ENCODE measurements at places on chromosomes 11 and 22.

DNA sequence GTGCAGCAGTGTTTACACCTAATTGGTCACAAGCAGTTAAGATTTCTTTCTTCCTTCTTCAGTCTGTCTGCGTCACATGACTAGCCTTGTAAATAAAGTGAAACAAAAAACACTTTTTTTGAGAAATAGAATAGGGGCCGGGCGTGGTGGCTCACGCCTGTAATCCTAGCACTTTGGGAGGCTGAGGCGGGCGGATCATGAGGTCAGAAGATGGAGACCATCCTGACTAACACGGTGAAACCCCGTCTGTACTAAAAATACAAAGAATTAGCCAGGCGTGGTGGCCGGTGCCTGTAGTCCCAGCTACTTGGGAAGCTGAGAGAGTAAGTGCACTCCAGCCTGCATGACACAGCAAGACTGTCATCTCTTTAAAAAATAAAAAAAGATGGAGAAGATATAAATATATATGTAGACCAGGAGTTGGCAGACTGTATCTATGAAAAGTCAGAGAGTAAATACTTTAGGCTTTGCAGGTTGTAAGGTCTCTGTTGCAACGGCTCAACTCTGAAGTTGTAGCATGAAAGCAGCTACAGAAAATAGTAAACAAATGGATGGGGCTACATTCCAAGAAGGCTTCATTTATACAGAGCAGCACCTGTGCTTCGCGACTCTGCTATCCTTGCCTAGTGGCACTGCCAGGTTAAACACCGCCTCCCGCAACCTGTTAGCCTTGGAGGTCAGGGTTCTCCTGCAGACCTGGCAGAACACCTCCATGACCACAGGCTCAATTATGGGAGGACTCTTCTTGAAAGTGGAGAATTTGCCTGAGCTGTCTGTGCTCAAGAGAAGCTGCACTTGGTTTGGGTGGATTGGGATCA, 55.9 kb downstream of the PPP6R2 start:
- no peak for DNase-seq

DNA sequence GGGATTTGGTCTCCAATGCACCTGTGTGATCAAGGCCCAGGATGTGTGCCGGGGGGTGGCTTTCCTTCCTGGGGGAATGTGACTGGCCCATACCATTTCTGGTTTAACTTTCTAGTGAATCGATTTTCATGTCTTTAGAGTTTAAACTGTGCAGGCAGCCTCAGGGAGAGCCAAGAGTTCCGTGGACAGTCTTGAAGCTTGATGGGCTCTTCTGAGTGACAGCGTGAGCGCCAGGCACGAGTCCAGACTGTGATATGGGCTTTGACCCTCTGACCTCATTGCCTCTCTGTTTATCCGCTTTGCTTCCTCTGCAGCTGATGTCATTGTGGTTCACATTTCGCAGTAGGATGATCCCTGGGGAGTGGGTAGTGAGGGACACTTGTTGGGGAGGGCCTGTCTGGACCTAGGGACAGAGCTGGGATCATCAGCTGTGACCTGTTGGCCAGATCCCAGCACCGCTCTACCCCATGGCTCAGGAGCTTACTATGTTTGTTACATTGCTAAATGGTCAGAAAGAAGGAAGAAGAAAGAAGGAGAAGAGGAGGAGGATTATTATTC, 80.6 kb upstream of the CLDN5 start:
- no peak for DNase-seq

DNA sequence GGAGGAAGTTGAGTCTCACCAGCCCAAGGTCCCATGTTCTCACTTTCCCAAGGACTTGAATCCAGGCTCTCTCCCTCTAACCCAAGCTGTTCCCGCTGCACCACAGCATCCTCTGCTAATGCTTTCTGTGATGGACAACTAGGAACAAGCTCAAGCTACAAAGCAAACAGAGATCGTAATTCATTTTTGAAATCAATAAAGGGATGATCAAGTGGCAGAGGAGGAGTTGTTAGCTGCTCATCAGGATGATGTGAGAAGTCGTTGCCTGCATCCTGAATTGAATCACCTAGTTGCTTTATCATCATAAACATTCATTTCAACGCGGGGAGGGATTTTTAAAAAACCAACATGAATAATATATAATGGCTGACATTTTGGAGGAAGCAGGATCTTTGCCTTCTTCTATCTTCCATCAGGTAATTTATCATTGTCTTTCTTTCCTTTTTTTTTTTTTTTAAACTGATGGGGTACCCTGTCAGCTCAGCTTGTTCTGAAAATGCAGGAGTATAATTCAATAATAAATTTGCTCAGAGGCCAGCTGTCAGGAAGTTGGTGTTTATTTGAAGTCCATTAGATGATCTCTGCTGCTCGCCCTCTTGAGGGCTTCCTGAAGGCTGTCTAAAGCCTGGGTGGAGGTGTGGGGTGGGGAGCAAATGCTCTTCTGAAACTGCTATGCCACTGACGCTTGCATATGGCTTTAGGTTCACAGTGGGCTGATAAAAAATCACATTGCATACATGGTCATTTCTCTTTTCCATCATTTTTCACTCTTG, 174.4 kb upstream of the NARS2 start:
- DNase-seq = no peak

- DNase-seq = no peak
Observed at GRCh38 chr22:32967386-32968101, 90.6 kb downstream of the SYN3 start.

GRCh38 chr11:6968816-6969215, 42.6 kb downstream of the ZNF215 start:
- no peak for DNase-seq

- DNase-seq = no peak
Observed at GRCh38 chr11:36069576-36070212, 125.8 kb downstream of the LDLRAD3 start.

DNA sequence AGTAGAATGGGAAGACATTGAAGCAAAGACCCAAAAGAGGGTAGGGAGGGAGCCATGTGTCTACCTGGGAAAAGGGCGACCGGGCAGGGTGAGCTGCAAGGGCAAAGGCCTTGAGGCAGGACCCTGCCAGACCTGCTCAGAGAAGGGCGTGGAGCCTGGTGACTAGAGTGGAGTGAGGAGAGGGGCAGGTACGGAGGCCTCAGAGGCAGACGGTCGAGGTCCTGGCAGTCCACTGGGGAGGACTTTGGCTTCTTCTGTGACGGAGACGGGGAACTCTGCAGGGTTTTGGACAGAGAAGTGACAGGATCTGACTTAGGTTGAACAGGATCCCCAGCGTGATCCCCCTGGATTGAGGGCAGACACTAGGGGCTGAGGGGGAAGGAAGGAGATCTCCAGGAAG, 12.9 kb downstream of the RIBC2 start:
- no peak for DNase-seq

DNA sequence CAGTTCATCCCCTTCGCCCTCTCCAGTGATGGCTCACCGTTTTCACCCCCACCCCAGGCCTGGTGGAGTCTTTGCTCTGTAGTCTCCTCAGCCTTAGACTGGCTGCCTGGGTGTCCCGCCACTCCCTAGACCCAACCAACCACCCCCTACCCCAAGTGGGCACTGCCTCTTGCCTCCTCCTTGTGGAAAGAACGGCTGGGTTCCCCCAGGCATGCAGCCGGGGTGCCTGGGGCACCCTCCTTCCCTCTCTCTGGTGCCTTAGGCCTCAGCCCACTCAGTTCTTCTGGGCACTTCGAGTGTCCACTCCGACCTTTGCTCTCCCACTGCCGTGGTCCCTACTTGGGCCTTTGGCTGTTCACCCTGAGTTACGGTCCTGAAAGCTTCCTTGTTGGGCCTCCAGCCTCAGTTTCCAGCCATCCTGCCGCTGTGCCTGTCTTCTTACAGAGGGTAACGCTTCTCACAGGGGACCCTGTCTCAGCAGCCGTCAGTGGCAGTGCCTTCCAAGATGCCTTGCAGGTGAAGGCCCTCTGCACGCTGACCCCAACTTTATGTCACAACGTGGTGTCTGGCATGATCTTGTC, 3.1 kb downstream of the GRIK4 start:
- DNase-seq = no peak

GRCh38 chr22:46274381-46274780, 6.6 kb downstream of the TTC38 start:
- DNase-seq = no peak

DNA sequence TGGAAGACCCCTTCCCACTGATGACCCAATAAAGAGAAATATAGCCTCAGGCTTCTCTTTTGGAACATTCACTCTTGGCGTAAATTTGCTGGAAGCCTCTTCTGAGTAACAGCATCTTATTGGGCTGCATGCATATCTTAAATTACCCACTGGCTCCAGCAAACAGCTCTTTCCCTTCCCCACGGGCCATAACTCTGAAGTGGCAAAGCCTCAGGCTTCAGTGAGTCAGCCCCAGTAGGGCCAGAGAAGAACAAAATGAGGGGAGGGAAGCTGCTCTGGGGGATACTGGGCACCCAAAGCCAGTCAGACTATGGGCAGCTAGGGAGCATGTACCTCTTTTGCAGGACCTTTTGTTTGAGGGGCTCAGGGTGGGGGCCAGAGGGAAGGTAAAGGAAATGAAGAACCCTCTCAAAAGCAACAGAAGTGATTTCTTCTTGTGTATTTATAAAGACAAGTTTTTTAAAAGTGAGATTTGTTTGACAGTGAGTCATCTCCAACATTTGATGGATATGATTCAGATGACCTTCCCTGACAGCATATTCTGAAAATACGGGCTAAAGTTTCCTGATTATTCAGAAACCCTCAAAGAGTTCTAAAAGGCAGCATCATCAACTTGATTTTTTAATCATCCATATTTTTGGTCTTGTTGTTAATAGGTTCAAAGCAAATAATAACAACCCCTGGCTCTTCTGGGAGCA, 203.4 kb downstream of the KIF18A start:
- no peak for DNase-seq

- no peak for DNase-seq
Observed at GRCh38 chr11:68741463-68741862, 9.9 kb downstream of the TESMIN start.

GRCh38 chr11:35324981-35325380, 94.4 kb downstream of the SLC1A2 start:
- no peak for DNase-seq

DNA sequence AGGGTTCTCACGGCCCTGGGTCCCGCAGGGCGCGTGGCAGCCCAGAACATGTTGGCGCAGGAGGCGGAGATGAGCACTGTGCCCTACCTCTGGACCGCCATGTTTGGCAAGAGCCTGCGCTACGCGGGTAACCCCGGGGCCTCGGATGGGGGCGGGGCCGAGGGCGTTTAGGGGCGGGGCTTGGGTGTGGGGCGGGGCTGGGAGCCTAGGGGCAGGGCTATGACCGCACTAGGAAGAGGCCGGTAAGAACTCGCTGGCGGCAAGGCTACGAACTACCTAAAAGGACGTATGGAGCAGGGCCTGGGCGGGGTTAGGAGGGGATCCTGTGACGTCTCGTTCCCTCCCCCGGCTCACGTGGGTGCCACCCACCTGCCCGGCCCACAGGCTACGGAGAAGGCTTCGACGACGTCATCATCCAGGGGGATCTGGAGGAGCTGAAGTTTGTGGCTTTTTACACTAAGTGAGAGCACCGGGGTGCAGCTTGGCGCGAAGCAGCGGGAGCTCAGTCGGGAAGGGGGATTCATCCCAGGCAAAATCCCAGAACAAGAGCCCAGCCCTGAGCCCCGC, 2.8 kb upstream of the LZTR1 start:
- no peak for DNase-seq

DNA sequence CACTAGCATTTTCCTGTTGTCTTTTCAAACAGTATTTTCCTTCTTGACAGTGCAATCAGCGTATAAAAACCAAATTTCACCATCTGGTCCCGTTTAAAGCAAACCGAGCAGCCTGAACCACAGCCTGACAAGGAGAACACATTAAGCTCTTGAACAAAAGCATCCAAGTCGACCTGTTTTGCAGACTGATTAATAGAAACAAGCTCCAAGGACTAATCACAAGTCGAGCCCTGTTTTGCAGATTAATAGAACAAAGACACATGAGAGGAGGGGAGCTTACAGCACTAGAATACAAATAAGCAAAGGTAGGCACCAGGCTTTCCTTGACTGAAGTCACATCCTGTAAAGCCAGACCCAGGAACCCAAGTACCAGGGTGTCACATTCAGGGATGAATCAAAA, 104.8 kb downstream of the MPPED2 start:
- no peak for DNase-seq

GRCh38 chr22:26977741-26978376, 320.5 kb downstream of the MIAT start:
- DNase-seq = no peak

GRCh38 chr11:68998390-68998911, 14.6 kb downstream of the MRGPRF start:
- DNase-seq = no peak

GRCh38 chr11:64226507-64227051, 505 bp downstream of the NUDT22 start:
- no peak for DNase-seq

- no peak for DNase-seq
Observed at GRCh38 chr22:27784120-27784475, 17.5 kb downstream of the MN1 start.

- DNase-seq = no peak
Observed at GRCh38 chr11:29315275-29315674, 701.6 kb downstream of the KCNA4 start.

DNA sequence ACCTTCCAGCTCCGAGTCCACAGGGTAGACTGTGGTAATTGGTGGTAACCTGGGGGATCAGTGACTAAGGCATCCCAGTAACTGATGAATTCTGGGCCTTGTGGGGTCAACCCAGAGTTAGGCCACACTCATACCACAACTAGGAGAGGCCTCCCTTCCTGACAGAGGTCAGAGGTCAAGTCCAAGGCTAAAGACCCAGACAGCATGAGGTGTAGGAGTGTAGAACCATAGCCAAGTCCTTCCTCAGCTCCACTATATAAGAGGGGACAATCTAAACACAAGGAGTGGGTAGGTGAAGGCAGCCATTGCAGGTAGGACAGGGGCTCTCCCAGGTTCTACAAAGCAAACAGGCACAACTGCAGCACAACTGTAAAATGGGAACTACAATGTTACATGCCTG, 4.6 kb downstream of the AP1B1 start:
- no peak for DNase-seq

GRCh38 chr22:24367841-24368240, 59.6 kb upstream of the ADORA2A start:
- no peak for DNase-seq

DNA sequence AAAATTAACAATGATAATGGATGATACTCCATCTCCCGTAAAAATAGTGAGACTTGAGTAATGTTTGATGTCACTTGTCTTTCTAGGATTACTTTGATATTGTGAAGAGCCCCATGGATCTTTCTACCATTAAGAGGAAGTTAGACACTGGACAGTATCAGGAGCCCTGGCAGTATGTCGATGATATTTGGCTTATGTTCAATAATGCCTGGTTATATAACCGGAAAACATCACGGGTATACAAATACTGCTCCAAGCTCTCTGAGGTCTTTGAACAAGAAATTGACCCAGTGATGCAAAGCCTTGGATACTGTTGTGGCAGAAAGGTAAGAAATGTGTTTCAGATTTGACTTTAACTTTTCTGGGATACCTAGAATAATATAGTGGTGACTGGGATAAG, 48.0 kb upstream of the L3MBTL2 start:
- no peak for DNase-seq

- no peak for DNase-seq
Observed at GRCh38 chr11:29985248-29985647, 31.6 kb downstream of the KCNA4 start.

DNA sequence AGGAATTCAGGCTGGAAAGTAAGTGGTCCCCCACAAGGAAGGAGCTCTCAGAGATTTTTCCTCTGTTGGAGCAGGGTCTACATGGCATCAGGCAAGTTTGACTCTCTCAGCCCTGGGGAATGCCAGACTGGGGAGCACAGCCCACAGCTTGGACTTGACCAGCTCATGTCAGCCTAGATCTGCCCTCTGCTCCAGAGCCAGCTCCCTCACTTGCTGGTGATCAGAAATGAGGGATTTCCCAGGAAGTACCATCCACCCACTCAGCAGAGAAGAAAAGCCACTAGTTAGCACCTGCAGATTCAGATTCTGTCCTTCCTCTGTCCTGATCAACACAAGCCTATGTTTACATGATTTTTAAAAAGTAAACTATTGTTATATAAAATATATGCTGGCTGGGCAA, 13.0 kb downstream of the TALDO1 start:
- DNase-seq = no peak

Measured in cortex of kidney (tissue), 1 donor.